ENCODE measurements at places on chromosomes 5 and 9.

- no peak overlapping the region for H3K4me3 ChIP-seq
- DNase-seq: no peak
- no peak overlapping the region for H3K27ac ChIP-seq
- no peaks in the 10 kb centered on the region for H3K4me1 ChIP-seq
- no peaks in the 10 kb centered on the region for H3K27me3 ChIP-seq
Measured at GRCh38 chr9:117535434-117535833, 120.6 kb upstream of the ASTN2 start.

- peaks cover 5% of the 10 kb centered on the region for H3K4me1 ChIP-seq
- no peaks in the 10 kb centered on the region for H3K36me3 ChIP-seq
- no peak overlapping the region for H3K27ac ChIP-seq
- no peak overlapping the region for H3K4me3 ChIP-seq
- peaks cover 25% of the 10 kb centered on the region for H3K27me3 ChIP-seq
- no peak for DNase-seq
Measured at GRCh38 chr5:61184708-61185107, 22.4 kb upstream of the SMIM15 start.

GRCh38 chr5:137819766-137820165 is 47.9 kb upstream of the MYOT start:
- no peaks in the 10 kb centered on the region for H3K4me1 ChIP-seq
- DNase-seq: no peak
- no peak overlapping the region for H3K27ac ChIP-seq
- H3K4me3 ChIP-seq: no peak overlapping the region

GRCh38 chr5:150409638-150410523 is 2.8 kb downstream of the CD74 start:
- H3K4me1 ChIP-seq: peaks cover 44% of the 10 kb centered on the region
- H3K36me3 ChIP-seq: peaks cover 54% of the 10 kb centered on the region
- H3K27me3 ChIP-seq: no peaks in the 10 kb centered on the region
- H3K27ac ChIP-seq: peak overlapping the region; percentile 99
- DNase-seq: peak; percentile 58
- H3K4me3 ChIP-seq: peak overlapping the region; percentile 97

DNA sequence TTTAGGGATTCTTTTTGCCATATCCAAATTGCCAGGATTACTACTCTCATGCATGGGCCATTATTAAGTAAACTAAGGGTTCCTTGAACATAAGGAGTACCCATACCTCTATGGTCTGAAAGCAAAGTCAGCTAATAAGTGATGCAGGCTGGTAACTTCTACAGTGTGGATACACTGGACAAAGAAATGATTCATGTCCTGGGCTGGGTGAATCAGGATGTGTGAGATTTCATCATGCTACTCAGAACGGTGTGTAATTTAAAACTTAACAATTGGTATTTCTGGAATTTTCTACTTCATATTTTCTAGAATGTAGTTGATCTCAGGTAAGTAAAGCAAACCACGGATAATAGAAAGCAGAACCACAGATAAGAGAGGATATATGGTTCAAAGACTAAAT is 428.8 kb downstream of the CHSY3 start:
- H3K27me3 ChIP-seq: no peaks in the 10 kb centered on the region
- no peaks in the 10 kb centered on the region for H3K4me1 ChIP-seq
- no peak overlapping the region for H3K27ac ChIP-seq
- DNase-seq: no peak

- no peak for DNase-seq
- H3K4me3 ChIP-seq: no peak overlapping the region
- no peaks in the 10 kb centered on the region for H3K36me3 ChIP-seq
- no peak overlapping the region for H3K27ac ChIP-seq
- no peaks in the 10 kb centered on the region for H3K4me1 ChIP-seq
- H3K27me3 ChIP-seq: peaks cover 4% of the 10 kb centered on the region
Measured at GRCh38 chr5:14061106-14061505, 82.0 kb upstream of the TRIO start.

GRCh38 chr9:92535940-92536850 is at the start of gene ECM2:
ECM2 (minus strand) TSS chr9:92535990; CDS start chr9:92522866, 13,124 bp downstream.
- H3K4me1 ChIP-seq: peaks cover 2% of the 10 kb centered on the region
- DNase-seq: no peak
- H3K4me3 ChIP-seq: no peak within 1 kb of the TSS
- no peak within 1 kb of the TSS for H3K27ac ChIP-seq

GRCh38 chr9:28121366-28121765 is 548.1 kb upstream of the C9orf72 start:
- H3K36me3 ChIP-seq: no peaks in the 10 kb centered on the region
- H3K4me1 ChIP-seq: no peaks in the 10 kb centered on the region
- H3K4me3 ChIP-seq: no peak overlapping the region
- H3K27ac ChIP-seq: no peak overlapping the region

DNA sequence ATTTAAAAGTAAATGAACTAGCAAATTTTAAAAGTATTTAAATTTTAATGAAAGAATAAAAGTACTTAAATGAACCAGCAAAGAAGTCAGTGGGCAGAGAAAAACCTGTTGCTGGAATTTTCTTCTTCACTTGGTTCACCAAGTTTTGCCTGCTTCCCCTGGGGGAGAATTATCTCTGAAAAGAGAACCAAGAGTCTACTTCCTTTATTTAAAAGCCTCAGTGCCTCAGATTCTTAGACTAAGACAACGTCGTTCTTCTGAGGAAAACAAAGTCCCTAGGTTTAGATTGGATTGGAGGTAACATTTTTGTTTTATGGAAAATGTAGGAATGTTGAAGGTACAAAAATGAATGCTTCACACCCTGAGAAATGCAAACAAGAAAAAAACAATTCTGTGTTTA is 7.4 kb upstream of the KLF4 start:
- DNase-seq: no peak
- H3K27me3 ChIP-seq: peaks cover 34% of the 10 kb centered on the region
- no peaks in the 10 kb centered on the region for H3K36me3 ChIP-seq

GRCh38 chr5:91668261-91668660 is 285.1 kb upstream of the ARRDC3 start:
- no peaks in the 10 kb centered on the region for H3K4me1 ChIP-seq
- H3K4me3 ChIP-seq: no peak overlapping the region
- no peak overlapping the region for H3K27ac ChIP-seq
- no peaks in the 10 kb centered on the region for H3K27me3 ChIP-seq
- H3K36me3 ChIP-seq: no peaks in the 10 kb centered on the region
- no peak for DNase-seq

- H3K36me3 ChIP-seq: peaks cover 10% of the 10 kb centered on the region
- no peak overlapping the region for H3K4me3 ChIP-seq
- peaks cover 22% of the 10 kb centered on the region for H3K4me1 ChIP-seq
- H3K27me3 ChIP-seq: peaks cover 5% of the 10 kb centered on the region
Measured at GRCh38 chr5:112703866-112704820, 33.5 kb upstream of the APC start.

DNA sequence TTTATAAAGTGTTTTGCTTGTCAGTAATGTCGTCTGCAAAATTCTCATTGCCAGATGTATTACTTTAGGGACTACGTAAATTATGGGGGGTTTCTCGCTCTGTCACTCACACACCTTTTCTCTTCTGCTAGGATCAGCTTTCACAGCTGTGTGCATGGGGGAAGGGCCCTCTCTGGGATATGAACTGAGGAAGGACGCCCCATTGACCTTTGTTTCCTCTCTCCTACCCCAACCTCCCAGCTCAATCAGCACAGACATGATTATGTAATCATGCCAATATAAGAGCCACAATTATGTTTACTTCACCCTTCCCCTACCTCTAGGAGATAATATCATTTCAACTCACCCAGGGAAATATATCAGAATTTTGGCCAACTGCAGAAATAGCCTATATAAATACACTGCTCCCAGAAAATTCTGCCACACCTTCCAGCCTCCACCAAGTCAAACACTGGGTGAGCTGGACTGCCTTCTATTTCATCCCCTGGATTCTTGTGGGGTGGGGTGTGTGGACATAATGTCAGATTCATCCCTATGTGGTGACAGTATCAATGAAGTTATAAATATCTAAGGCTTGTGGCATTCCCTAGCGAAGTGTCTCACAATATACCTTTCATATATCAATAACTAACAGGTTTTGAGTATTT is 12.6 kb upstream of the SEMA5A start:
- DNase-seq: no peak
- no peaks in the 10 kb centered on the region for H3K27me3 ChIP-seq
- no peaks in the 10 kb centered on the region for H3K36me3 ChIP-seq
- H3K4me3 ChIP-seq: no peak overlapping the region

GRCh38 chr5:146078566-146078965 is 26.8 kb downstream of the PLAC8L1 start:
- DNase-seq: no peak
- no peak overlapping the region for H3K4me3 ChIP-seq
- peaks cover 38% of the 10 kb centered on the region for H3K27me3 ChIP-seq
- peaks cover 16% of the 10 kb centered on the region for H3K4me1 ChIP-seq
- no peaks in the 10 kb centered on the region for H3K36me3 ChIP-seq

DNA sequence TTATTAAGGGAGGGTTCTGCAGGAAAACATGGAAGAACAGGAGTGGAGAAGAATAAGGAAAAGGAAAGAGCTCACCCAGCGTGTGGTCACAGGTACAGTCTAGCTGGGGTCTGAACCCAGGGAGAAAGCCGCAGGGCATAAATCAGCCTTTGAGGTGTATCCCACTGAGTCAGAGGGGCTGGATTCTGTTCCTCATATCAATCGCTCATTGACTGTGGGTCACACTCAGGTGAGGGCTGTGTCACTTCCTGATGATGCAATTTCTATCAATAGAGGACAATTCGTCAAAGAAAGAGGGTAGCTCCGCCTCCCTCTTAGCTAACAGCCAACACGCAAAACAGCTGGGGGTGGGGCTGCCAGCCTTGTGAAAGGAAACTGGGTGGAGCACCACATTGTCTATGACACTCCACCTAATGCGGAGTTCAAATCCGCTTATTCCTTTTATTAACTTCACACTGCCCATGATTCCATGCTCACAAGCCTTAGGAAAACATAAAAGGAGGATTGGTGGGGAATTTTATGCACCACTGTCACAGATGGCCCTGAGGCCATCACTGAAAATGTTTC is 176.2 kb downstream of the ICE1 start:
- H3K27me3 ChIP-seq: no peaks in the 10 kb centered on the region
- no peaks in the 10 kb centered on the region for H3K4me1 ChIP-seq
- DNase-seq: no peak

GRCh38 chr5:62100201-62100600 is 205.8 kb upstream of the KIF2A start:
- no peaks in the 10 kb centered on the region for H3K27me3 ChIP-seq
- H3K27ac ChIP-seq: no peak overlapping the region
- H3K36me3 ChIP-seq: no peaks in the 10 kb centered on the region
- no peak for DNase-seq

DNA sequence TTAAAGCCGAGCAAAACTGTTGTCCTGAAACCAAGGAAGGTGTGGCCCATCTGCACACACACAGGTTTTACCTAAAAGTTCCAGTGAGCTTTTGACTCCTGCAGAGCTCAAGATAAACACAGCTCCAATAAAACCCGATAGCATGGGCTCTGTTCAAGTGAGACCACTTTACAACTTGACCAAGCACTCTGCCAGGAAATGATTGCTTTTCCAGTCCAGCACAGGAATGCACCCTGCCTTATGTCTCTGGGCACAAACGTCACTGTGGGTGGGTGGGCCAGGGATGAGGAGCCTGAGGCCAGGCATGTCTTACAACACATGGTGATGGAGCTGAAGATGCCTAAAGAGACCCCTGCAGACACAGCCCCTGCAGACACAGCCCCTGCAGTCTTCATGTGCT is 115.3 kb downstream of the ROR2 start:
- no peak overlapping the region for H3K27ac ChIP-seq
- peaks cover 4% of the 10 kb centered on the region for H3K27me3 ChIP-seq
- no peak overlapping the region for H3K4me3 ChIP-seq
- H3K36me3 ChIP-seq: no peaks in the 10 kb centered on the region

DNA sequence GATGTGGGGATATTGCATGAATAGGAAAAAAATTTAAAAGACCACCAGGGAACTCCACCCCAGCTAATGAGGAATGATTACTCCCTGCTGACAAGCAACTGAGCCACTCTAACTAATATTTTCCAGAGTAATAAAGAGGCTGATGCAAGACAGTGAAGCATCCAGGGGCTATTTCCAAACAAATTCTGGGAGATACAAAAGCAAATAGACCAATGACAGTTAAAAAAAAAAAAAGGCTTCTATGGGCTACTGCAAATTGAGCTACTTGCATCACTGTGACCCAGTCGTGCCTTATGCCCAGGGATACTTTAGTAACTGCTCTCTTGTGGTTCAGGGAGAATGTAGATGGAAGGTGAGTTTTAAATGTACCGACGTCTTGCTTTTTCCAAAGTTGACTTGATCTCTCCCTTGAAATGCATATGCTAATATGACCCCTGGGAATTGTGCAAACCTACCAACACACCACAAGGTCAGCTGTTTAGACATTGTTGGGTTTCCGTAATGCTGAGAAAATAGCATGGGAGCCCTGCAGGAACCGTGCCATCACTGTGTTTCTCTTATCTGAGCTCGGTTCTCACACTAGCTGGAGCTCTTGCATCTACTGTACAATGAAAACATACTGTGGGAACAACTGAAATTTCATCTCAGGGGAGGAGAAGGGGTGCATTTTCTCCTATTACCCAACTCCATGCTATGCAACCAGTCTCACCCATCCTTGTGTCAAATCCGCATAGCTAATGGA is 250.6 kb upstream of the MAP3K1 start:
- no peak for DNase-seq
- H3K4me3 ChIP-seq: no peak overlapping the region
- no peaks in the 10 kb centered on the region for H3K27me3 ChIP-seq
- no peaks in the 10 kb centered on the region for H3K36me3 ChIP-seq
- H3K4me1 ChIP-seq: peaks cover 12% of the 10 kb centered on the region
